ENCODE measurements at places on chromosomes 2 and 18. TPM values are rescaled to one million over a fixed set of nuclear protein-coding genes. Genes with fewer than 3 reads are reported as not detected.

GRCh38 chr2:241142063-241142462 is 7.2 kb downstream of the PASK start:
- DNase-seq, result no peak
- H3K4me3 ChIP-seq, result no peak overlapping the region
- no peaks in the 10 kb centered on the region for H3K4me1 ChIP-seq
- H3K27me3 ChIP-seq, result no peaks in the 10 kb centered on the region

DNA sequence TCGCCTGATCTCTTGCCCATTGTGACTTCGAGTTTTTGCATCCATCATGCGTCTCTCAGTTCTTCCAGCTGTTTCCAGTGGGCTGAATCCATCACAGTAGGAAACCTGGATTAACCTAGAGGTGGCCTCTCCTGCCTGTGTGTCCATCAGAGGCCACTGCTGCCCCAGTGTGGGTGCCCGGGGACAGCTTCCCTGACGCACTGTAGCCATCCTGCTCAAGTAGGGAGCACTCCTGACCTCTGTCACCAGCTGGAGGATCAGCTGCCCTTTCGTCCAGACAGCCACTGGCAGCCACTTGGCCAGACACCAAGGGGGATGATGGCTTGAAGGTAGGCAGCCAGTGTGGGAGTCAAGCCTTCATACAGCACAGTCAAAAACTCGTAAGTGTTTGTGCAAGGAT is 36.9 kb upstream of the LBH start:
- H3K4me3 ChIP-seq, result no peak overlapping the region
- DNase-seq, result no peak
- no peak overlapping the region for H3K27ac ChIP-seq
- H3K27me3 ChIP-seq, result no peaks in the 10 kb centered on the region
- H3K4me1 ChIP-seq, result no peaks in the 10 kb centered on the region

- no peak overlapping the region for H3K4me3 ChIP-seq
- no peak for DNase-seq
- H3K4me1 ChIP-seq, result no peaks in the 10 kb centered on the region
- peaks cover 7% of the 10 kb centered on the region for H3K27me3 ChIP-seq
- no peaks in the 10 kb centered on the region for H3K36me3 ChIP-seq
- no peak overlapping the region for H3K27ac ChIP-seq
These were observed 287.4 kb upstream of the HDAC4 start for GRCh38 chr2:239688122-239688681.

DNA sequence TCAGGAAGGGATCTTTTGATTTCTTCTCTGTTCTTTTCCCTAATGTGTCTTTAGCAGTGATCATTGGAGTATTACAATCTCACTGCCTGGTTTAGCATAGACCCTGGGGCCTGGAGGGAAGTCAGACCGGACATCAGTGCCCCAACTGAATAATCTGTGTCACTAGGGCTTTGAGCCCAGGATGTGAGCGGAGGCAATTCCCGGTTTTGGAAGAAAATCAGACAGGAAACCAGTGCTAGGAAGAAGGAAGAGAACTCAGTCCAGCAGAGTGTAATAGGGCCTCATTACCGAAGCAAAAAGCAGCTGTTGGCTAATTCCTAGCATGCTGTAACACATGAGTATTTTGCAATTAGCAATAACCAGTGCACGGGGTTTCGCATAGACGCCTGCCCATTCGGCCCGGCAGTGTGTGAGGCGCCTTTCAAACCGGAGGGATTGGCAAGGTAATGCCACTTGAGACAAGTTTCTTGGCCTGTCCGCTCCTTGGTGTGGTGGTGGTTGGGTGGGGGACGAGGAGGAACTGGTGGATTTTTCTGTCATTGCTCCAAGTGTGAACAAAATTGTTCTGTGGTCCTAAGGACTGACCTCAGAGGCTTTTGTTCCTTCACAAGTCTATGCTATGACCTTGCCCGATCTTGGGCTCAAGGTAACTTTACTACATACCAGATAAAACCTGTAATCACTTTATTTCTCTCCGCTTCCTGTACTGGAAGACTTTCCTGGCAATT is 2.8 kb downstream of the FOSL2 start:
- H3K27me3 ChIP-seq, result no peaks in the 10 kb centered on the region
- no peak for DNase-seq
- peaks cover 13% of the 10 kb centered on the region for H3K36me3 ChIP-seq
- H3K4me3 ChIP-seq, result peak overlapping the region; percentile 89
- peak overlapping the region; percentile 97 for H3K27ac ChIP-seq

DNA sequence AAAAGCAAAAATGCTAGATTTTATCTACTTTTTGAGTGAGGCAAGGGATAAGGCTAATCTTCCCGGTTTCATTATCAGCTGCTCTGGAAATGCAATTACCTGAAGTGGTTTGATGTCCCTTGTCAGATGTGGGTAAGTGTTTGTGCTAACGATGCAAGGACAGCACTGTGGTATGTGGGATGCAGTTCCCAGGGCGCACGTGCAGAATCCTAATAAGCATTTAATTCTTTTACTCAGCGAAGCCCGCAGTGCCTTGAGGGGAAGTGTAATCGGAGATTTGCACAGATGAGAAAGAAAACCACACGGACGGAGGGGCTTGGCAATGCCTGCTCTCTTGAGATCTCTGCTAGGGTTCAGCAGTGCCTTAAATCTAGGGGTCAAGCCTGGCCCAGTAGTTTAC is 108.5 kb upstream of the LYPD6 start:
- no peak for DNase-seq
- H3K36me3 ChIP-seq, result no peaks in the 10 kb centered on the region
- no peak overlapping the region for H3K4me3 ChIP-seq
- no peaks in the 10 kb centered on the region for H3K4me1 ChIP-seq
- no peak overlapping the region for H3K27ac ChIP-seq
- H3K27me3 ChIP-seq, result no peaks in the 10 kb centered on the region

DNA sequence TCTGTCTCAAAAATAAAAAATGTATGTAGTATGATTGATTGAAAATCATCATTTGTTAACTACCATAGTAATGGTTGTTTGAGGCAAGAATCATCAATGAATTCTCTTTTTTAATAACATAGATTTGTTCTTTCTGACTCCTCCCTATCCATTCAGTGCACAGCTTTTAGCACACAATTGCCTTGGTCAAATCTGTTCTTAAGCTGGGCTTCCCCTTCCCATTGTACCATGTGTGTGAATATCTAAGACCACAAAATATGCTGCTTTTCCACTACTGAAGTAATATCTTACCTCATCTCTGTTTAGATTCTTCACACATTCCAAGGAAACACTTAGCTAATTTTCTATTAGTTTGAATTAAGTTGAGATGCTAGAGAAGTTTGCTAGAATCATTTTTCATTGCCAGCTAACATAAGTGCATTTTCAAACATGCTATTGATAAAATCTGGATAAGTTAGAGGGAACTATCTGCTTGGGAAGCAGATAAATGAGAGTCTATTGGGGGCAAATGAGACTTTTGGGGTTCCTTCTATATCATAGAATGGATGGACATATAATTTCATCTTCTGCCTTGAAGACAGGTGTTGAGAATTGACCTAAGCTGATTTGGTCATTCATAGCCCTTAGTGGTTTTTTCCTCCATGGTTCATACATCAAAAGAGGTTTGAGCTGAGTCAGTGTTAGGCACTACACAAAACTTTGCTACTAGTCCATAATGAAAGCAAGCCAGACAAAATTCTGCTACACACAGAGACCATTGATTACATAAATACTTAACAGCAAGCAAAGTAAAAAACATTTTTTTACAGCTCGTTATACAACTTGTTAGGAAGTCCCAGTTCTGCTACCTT is 231.9 kb downstream of the PLCL1 start:
- H3K4me3 ChIP-seq, result no peak overlapping the region
- no peaks in the 10 kb centered on the region for H3K27me3 ChIP-seq
- no peak overlapping the region for H3K27ac ChIP-seq

DNA sequence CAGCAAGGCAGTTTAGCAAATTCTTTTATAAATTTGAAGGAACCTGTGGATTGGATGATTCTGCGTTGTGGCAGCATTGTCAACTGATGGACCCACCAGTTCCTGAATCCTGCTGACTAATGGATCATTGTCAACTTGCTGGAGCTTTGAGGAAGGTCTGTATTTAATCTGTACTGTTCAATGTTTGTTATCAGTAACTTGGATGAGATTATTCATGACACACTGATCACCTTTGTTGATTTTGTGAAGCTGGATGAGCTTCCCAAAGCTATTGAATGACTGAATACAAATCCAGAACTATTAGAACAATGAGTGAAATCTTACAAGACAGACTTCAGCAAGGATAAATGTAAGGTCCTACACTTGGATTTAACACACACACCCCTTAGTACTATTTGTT is 101.3 kb downstream of the AQP4 start:
- no peaks in the 10 kb centered on the region for H3K4me1 ChIP-seq
- no peaks in the 10 kb centered on the region for H3K27me3 ChIP-seq
- H3K4me3 ChIP-seq, result no peak overlapping the region
- no peak for DNase-seq
- no peak overlapping the region for H3K27ac ChIP-seq

DNA sequence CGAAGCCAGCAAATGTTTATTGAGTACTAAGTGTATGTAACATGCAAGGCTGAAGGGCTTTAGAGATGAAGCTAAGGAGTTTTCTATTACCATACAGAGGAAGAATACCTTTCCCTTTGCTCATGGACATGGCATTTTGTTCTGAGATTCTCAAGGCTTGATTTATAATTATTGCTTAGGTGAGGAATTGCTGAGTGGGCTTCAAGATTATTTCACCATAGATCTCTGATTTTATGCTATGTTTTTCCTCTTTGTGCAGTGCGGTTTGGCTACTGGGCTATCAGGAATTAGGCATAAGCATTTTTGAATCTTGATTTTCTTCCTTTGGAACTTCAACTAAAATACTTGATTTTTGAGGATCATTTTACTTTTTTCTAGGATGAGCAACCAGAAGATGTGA is 42.5 kb downstream of the VRK2 start:
- no peak for DNase-seq
- H3K4me3 ChIP-seq, result no peak overlapping the region
- no peak overlapping the region for H3K27ac ChIP-seq
- no peaks in the 10 kb centered on the region for H3K27me3 ChIP-seq
- peaks cover 26% of the 10 kb centered on the region for H3K36me3 ChIP-seq

DNA sequence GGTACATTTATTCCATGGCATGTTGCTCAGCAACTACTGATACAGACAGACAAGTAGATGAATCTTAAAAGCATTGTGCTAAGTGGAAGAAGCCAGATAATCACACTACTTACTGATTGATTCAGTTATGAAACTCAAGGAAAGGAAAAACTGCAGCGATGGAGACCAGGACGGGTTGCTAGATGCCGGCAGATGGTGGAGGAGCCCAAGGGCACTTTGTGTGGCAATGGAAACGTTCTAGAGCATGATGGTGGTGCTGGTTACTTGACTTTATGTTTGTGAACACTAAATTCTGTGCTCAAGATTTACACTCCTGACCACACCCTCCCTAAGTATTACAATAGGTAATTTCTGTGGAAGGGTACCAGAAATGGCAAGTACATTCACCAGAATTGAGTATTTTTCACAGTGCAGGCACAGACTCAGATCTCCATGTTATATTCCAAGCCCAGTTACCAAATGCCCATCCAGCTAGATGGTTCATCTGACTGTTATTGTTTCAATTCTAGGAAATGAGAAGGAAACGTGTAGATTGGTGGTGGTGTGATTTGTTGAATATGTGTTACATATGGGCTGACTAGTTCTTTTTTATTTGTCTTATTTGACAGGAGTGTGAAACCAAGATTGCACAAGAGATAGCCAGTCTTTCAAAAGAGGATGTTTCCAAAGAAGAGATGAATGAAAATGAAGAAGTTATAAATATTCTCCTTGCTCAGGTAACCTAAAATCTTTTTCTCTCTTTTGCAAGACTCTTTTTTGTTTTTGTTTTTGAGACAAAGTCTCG is 55.1 kb downstream of the RALBP1 start:
- no peaks in the 10 kb centered on the region for H3K27me3 ChIP-seq
- no peak overlapping the region for H3K27ac ChIP-seq
- H3K4me1 ChIP-seq, result no peaks in the 10 kb centered on the region
- H3K4me3 ChIP-seq, result no peak overlapping the region
- no peak for DNase-seq
- peaks cover 55% of the 10 kb centered on the region for H3K36me3 ChIP-seq

GRCh38 chr18:48821251-48821590 is 129.5 kb downstream of the SMAD7 start:
- peaks cover 27% of the 10 kb centered on the region for H3K4me1 ChIP-seq
- DNase-seq, result no peak
- H3K27me3 ChIP-seq, result no peaks in the 10 kb centered on the region
- no peak overlapping the region for H3K4me3 ChIP-seq
- H3K27ac ChIP-seq, result no peak overlapping the region

GRCh38 chr2:151973013-151973900 is 125.6 kb downstream of the CACNB4 start:
- no peaks in the 10 kb centered on the region for H3K36me3 ChIP-seq
- H3K27me3 ChIP-seq, result no peaks in the 10 kb centered on the region
- H3K27ac ChIP-seq, result no peak overlapping the region
- DNase-seq, result no peak

GRCh38 chr2:239668651-239669050 is 267.8 kb upstream of the HDAC4 start:
- H3K36me3 ChIP-seq, result no peaks in the 10 kb centered on the region
- H3K4me3 ChIP-seq, result no peak overlapping the region

DNA sequence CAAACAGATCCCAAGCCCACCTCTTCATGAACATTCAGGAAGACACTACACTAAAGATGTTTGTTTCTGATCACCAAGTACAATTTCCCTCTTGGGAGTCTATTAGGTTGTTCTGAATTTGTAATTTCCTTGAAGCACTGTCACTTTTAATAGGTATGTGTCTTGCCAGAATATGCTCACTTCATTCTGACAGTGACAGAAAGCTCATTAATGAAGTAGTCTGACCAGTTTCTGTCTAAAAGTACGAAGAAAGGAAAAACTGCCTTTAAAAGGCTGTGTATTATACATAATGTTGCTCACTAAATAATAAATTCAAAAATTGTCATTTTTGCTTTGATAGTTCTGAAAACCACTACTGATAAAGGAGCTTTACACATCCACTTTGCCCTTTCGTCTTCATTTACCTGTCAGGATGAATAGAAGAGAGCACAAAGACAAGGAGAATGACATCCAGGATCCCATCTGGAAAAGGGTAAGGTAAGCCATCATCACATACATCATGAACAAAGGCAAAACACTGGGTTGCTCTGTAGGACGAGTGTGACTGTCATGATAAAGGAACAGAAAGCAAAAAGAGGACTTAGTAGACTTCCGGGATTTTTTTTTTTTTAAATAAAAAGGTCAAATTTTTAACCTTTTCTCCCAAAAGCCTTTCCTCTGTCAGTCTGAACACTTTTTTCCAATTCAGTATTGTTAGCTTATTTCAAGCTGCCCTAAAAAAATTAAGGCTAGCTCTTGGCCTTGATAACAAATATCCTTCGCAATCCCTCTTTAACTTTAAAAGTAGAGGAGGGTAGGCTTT is 103.4 kb downstream of the METTL8 start:
- no peak for DNase-seq
- H3K27me3 ChIP-seq, result no peaks in the 10 kb centered on the region
- H3K27ac ChIP-seq, result peak overlapping the region; percentile 2

The SLC38A11 gene
- total RNA-seq, result 0.66 TPM

The MEIS1 gene
- total RNA-seq, result 3.6 TPM

The SLC9A4 gene
- total RNA-seq, result not detected

The XRCC5 gene
- 220 TPM for total RNA-seq

Data from natural killer cell (primary cell).